ENCODE measurements at places on chromosomes 2 and 18.
A peak's percentile ranks its signal among the peaks of the same experiment; 100 is the strongest.

DNA sequence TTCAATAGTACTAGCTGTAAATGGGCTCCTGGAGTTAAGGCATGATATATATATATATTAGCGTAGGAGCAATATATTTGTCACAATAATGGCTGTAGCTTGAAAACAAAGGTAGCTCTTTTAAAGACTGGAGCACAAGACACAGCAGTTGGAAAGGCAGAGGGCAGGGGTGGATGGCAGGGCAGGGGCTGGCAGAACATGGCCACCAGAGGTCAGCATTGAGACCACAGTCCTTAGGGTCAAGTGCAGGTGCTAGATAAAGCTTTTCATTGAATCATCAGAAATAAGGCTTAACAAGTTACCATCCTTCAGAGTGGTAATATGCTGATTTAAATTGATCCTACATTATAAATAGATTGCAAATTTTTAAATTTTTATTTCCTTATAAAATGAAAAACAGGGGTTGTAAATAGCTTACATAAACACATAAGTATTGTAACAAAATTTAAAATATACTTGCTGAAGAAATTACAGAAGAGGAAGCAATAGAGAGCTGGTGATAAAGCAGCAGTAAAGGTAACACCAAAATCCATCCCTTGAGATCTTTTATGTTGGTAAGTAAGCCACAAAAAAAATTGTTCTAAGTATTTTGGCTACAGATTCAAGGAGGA lies 161.2 kb upstream of the PIEZO2 start:
- peak; percentile 40 for DNase-seq

DNA sequence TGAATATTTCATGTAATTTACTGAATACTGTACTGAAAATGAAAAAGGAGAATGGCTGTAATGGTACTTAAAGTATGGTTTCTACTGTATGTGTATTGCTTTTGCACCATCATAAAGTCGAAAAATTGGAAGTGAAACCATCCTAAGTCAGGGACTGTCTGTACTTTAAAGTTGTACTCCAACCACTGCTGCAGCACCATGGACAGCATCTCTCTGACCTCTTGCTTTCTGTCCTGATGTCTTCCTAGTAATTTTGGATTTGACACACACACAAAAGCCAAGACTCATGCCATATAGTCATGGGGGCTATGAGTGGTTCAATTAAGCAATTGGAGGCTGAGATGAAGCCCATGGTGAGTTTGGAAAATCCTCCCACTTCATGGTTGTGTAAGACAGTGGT lies 256.3 kb upstream of the PKDCC start:
- peak; percentile 20 for DNase-seq

DNA sequence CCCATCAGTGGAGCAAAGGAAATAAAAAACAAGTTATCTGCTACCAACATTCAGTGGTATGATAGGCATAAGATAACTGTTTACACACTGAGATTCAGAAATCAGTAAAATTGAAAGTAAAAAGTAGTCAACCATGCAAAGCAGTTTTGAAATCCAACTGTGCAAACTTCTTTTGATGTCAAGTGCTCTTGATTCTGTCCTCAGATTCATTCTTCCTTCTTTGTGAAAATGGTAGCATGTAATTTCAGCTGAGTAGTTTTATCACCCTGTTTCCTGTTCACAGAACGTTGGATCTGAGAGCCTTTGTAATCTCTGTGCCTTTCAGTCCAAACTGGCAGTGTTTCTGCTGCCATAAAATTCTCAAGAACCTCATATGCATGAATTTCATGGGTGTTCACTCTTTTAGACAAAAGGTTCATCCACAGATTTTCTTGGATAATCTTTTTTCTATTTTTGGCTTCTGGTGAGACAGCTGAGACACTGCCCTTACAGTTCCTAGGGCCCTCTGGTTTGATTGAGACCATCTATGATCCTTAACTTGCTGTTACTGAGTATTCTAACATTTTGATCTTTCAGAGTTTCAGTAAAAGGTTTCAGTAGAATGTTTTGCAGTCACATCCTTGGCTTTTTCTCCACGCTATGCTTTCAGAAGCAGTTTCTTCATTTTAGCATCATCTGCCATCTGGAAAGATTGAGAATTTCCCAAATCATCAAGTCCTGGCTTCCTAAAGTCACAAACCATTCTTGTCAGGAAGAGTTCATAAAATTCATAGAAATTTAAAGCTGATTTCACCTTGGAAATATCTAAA lies 272.3 kb upstream of the EPHA4 start:
- no peak for DNase-seq

DNA sequence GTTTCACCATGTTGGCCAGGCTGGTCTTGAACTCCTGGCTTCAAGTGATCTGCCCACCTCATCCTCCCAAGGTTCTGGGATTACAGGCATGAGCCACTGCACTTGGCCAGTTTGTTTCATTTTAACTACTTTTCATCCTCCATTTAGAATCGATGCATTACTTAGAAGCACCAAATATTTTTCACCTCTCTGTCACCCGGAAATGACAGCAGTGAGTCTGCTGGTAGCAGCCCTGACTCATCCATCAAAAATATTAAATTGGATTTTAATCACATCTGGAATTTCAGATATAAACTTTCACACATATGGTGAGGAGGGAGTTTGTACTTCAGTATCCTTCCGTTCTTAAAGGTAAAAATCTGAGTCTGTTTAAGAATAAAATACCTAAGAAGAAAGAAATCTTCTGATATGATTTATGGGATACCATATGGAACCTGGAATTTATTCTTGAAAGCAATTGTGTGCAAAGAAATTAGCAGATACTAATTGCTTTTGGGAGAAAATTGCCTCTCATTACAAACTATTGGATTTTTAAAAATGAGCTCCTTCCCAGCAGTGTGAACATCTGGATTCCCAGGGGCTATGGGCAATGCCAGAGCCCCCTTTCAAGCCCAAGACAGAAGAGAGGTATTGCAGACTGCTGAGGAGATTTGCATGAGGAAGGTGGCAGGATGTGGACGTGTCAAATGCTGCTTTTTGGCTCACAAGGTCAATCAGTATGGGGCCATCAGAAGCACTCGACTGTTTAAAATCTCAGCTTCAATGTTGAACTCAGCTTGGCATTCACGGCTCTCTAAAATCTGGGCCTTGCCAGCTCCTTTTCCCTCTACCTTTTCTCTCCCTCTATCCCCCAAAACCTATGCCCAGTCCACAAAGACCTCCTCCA lies 279.5 kb upstream of the SIX2 start:
- DNase-seq: no peak

GRCh38 chr2:9741110-9741509 lies 102.2 kb upstream of the TAF1B start:
- no peak for DNase-seq

DNA sequence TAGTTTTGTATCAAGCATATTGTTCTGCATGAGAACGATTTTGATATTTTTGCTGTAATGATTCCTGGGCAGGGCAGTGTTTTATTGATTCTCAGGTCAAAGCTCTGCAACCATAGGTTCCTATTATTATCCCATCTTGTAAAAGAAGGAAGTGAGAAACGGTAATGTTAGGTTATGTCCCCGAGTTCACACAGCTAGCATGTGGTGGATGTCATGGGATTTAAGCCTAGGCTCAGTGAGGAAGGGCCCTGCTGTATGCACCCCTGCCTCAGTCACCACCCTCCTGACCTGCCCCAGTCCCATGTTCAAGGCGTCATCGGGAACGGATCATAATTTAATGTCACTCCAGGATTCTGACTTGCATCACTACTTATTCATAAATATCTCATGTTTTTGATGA lies 10.7 kb downstream of the ACP1 start:
- DNase-seq: no peak

DNA sequence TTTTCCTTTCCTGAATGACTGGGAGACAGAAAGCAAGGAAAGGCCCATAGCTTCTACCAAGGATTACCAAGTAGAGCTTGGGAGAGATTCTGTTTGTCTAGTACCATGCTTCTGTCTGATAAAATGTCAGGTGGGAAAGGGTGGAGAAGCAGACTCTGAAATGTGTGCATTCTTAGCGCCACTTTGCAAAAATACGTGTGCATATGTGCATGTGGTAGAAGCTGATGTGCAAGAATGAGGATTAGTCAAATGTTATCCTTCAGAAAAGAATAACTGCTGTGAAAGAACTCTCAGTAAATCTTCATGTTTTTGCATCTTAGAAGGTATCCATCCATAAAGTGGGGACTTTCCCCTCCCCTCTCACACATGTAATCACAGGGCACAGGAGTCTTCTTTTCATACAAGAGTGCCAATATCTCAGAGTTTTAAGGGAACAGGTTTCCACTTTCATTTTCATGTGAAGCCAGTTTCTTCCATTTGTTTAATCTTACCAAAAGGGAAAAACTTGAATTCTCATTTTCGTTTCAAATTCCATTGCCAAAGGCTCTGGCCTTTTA lies 15.4 kb upstream of the DGKD start:
- no peak for DNase-seq
